ENCODE measurements at places on chromosomes 5 and 9. TPM values are rescaled to one million over a fixed set of nuclear protein-coding genes. Genes with fewer than 3 reads are reported as not detected.

The TMEM215 gene
- 0.21 TPM for total RNA-seq

GRCh38 chr5:67900514-67900913 lies 315.0 kb upstream of the PIK3R1 start:
- DNase-seq, result no peak

The CDKN2A gene
- total RNA-seq, result 0.85 TPM

DNA sequence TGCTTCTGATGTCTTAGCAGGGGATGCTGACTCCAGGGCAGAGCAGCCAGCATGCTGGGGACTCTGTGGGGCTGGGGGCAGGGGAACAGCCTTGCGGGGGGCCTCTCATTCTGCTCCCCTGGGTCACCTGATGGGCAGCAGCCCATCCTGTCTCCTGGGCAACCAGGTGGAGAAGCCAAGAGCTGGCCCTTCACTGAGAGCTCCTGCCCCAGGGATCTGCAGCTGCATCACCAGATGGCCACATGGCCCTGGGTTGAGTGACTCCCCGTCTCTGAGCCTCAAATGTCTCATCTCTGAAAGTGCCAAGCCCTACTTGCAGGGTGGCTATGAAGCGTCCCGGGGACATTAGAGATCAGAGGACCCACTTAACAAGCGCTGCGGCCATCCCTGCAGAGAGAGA lies 49.1 kb downstream of the LRSAM1 start:
- no peak for DNase-seq

The PRSS3 gene
- not detected for total RNA-seq

The SEC24A gene
- total RNA-seq, result 52.7 TPM

GRCh38 chr5:55636683-55637082 lies 75.4 kb downstream of the SLC38A9 start:
- no peak for DNase-seq

DNA sequence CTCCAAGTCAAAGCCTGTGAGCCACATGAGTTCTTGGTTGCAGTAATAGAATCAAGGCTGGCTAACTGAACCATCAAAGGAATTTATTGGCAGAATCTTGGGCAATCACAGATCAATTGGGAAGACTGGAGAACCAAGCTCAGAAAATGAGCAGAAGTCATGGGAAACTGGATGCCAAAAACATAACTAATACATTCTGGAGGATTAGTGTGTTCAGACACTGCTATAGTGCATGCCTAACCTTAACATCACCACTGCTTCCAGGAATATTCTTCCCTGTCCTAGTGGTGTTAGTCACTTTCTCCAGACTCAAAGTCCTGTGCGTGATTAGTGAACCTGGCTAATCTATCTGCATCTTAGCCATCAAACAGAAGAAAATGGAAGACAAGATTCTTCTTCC lies 843.7 kb downstream of the EFNA5 start:
- DNase-seq, result no peak

- no peak for DNase-seq
Measured at GRCh38 chr9:70080481-70081119, 37.0 kb downstream of the MAMDC2 start.
